Midbrain (tissue), 1 donor: ENCODE measurements at places on chromosomes 4 and X.

- no peak for DNase-seq
These were observed 121.2 kb upstream of the STX18 start for GRCh38 chr4:4663028-4663427.

GRCh38 chr4:5930456-5930855 is 37.6 kb upstream of the CRMP1 start:
- no peak for DNase-seq

DNA sequence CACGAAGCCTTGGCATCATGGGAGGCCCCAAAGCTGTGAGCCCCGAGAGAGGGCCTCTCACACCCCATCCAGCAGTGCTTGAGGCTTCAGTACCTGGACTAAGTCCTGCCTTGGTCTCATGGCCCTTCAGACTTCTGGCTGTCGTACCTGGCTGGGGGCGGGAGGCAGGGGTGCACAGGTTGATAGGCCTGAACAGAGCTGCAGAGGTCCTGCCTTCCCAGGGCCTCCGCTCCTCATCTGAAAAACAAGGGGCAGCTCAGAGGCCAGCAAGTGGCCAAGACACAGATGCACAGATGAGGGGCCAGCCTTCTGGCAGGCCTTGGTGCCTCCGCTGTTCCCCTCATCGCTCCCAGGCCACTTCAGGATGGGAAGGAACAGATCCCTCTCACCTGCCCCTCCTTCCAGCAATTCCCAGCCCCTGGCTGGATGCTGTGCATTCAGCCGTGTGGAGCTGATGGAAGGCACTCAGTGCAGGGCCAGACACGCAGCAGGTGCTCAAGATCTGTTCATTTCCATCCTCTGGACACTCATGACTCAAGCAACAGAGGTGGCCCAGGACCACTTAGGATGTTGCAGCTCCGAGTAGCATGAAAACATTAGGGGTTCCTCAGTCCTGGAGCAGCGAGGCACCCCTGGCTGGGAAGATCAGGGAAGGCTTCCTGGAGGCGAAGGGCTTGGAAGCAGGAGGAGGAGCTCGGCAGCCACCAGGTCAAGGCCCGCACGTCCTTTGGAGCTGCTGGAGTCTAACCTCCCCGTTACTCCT is 1.4 kb downstream of the ZNF185 start:
- no peak for DNase-seq

GRCh38 chr4:57443787-57444186 is 333.6 kb upstream of the IGFBP7 start:
- no peak for DNase-seq
